M059J (cell line): ENCODE measurements at places on chromosomes 13 and 19. TPM values are rescaled to one million over a fixed set of nuclear protein-coding genes. Genes with fewer than 3 reads are reported as not detected.

- DNase-seq = no peak
These were observed 1144.9 kb upstream of the PCDH9 start for GRCh38 chr13:68375004-68375403.

- no peak for DNase-seq
These were observed 129.9 kb downstream of the GGACT start for GRCh38 chr13:100458673-100459072.

GRCh38 chr19:658916-659839 is 3.8 kb downstream of the RNF126 start:
- DNase-seq = no peak

DNA sequence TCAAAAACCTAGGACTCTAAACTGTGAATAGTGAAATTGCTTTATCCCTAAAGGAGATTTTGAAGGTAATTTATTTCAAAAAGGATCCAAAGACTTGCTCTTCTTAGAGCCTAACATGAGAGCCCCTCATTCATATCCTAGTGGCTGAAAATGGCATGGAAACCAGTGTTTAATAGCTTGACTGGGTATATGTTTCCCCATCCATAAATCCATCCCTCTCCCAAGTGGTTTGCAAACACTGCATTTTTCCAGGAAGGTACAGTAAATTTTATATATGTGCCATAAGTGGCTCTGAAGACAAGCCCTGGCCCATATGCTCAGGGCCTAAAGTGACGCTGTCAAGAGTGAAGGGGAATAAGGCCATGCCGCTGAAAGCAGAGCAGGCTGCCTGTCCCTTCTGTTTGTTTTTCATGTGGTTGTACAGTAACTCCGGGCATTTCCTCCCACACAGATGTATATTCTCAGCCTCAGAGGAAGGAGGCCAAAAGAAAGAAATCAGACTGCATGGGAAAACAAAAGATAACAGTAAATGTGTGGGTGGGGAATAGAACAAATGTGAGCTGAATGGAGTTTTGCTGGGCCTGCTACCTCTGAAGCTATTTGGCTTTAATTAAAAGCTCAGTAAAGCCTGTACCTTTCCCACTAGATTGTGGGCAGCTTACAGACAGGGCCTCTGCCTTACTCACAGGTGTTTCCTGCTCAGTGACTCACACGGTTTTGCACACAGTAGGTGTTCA is 181.9 kb downstream of the PCDH9 start:
- DNase-seq = no peak

GRCh38 chr13:74709226-74709625 is 575.0 kb upstream of the KLF12 start:
- DNase-seq = no peak

VSTM2B gene
- not detected in 2 replicates for total RNA-seq
